ENCODE measurements at places on chromosomes 1 and 21.

DNA sequence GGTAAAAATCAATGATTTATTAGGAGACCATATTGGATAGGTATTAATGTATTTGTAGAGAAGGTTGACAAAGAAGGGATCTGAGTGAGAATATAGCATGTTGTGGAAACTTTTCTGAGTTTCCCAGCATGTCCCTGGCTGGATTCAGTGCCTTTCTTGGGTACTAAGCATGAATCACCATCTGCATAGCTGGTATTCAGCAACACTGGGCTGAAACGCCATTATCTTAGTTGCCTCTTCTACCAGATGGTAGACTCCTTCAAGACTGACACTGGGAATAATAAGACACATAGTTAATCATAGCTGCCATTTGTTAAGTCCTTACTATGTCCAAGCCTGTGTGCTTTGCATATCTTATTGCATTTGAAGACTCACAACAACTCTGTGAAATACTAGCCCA lies 45.5 kb downstream of the ATP5PF start:
- no peak for DNase-seq

- no peak for DNase-seq
Observed at GRCh38 chr1:109780982-109781381, 17.3 kb upstream of the EPS8L3 start.

DNA sequence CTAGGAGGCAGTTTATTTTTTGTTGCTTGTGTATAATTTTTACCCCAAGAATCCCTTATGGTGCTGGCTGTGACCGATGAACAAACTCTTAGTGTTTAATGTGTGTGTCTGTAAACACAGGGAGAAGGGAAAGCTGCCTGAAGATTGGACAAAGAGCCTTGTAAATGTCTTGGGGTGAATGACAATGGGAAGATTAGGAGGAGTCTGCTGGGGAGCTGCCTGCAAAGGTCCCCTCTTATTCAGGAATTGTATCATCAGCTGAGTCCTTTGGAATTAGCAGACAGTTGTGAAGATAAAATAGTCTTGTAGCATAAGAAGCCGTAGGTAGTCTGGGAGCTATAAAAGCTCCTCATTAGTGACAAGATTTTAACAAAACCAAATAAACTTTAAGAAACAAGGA lies 88.4 kb downstream of the RUNX1 start:
- no peak for DNase-seq

DNA sequence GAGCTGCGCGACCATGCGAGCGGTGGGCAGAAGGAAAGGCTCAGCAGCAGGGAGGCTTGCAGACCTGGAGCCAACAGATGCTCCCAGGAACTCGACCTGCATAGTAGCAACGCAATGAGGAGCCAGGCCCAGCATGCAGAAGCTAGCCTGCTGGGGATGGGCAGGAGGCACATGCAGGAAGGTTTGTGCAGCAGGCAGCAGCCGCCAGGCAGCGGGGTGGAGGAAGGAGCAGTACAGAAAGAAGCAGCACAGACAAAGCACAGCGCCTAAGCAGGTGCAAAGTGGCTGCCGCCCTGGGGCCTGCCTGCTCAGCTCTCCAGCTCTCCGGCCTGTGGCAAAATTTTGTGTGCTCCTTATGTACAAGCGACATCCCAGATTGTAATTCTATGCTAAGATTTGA lies 213.5 kb upstream of the MAP1LC3C start:
- DNase-seq = no peak

DNA sequence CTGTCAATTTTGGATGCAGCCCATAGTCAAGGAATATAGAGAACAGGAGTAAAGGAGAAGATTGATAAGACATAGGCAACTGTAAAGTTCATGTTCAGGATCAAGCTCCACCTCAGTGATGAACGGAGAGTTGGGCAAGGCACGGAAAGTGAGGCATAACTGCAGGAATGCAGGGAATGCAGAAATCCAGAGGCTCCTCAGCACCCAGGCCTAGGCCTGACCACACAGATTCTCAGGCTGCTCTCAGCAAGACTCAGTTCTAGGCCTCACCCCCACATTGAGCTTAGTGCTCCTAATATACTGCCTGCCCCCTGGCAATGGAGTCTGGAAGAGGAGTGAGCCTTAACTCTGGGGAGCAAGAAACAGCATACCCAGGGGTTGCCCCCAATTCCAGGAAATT lies 36.3 kb upstream of the S1PR1 start:
- DNase-seq = peak; percentile 97

- no peak for DNase-seq
Observed at GRCh38 chr1:168083456-168084325, 53.0 kb downstream of the GPR161 start.

- peak; percentile 52 for DNase-seq
Observed at GRCh38 chr1:170114906-170115305, 30.9 kb upstream of the NTMT2 start.

DNA sequence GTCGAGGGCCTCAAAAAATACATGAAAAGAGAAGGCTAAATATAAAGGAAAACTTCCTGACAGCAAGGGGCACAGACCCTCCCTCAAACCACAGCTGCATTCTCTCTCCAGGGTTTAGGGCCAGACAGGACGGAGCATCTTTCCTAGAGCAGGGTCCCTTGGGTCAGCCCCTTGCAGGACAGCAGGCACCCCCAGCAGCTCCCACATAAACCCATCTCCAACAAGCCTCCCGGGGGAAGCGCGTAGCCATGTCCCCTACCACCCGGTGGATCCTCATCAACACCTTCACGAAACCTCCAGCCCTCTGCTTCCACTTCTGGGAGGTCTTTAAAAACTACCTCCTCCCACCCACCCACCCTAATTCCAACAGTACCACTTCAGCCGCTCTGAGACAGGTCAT lies 59.5 kb downstream of the CD46 start:
- no peak for DNase-seq

DNA sequence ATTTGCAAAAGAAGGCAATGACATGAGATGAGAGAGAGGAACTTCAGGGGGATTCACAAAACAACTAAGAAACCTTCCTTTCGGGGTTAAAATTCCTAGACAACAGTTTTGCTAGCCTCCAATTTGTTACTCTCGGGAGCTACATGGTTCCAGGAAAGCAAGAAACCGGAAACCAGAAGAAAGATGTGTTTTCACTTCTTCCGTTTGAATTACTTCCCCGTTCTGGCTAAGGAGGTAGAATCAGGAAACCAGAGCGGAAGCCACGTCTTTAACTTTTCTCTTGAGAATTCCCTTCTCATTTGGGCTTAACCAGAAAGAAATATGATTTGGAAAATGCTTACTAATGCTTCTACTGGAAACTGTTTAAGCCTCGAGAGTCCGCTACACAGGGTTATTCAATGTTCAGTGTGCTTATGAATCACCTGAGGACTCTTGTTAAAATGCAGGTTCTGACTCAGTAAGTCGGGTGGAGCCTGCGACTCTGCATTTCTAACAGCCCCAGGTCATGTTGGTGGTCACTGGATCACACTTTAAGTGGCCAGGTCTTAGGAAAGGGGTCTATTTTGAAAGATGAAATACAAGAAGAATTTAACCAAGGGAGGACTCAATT lies 43.5 kb upstream of the MCOLN3 start:
- DNase-seq = peak; percentile 3

DNA sequence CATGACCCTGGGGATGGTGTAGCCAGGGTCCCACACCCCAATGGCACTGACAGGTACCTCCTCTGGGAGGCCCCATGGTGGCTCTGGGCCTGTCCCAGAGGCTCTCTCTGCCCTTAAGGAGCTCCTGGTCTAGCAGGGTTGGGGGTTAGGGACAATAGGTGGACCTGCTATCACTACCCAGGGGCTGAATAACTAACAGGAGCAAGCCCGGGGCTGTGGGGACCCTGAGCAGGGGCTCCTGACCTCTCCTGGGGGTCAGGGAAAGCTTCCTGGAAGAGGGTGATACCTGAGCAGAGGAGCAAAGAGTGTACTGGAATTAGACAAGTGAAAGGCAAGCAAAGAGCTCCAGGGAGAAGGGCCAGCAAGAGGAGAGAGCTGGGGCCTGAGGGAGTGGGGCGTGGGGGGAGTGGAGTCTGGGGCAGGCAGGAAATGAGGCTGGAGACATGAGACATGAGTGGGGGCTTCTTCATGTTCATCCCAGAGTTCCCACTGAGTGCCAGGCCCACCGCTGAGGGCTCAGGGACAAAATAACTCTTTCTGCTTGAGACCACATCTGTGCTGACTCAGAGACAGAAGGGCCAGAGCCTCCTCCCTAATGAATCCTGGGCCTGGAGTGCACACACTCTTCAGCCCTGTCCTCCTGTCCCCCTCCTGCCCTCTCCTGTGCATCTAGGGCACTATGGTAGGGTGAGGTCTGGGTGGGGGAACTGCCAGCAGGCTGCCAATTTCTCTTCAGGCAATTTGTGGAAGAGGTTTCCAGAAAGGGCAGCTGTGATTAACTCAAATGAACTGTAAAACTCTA lies 517.6 kb downstream of the PTPRU start:
- no peak for DNase-seq

DNA sequence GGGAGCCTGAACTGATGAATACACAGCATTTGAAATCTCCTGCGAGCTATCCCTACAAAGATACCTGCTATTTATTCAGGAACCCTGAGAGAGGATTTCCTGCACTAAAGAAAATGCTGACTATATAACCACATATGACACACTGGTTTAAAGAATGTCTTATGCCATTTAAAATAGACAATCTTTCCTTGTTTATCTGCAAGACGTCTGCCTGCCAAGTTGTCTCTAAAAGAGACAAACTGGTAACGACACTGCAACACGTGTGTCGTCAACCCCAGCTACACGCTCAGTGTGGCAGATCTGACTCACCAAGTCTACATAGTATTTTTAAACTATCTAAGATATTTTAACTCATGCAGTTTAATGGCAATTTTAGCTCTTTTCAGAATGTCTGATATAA lies 42.7 kb downstream of the APP start:
- DNase-seq = peak; percentile 80

GRCh38 chr1:221716713-221717484 lies 25.0 kb downstream of the DUSP10 start:
- DNase-seq = peak; percentile 47

GRCh38 chr1:103365860-103366569 lies 159.5 kb upstream of the RNPC3 start:
- no peak for DNase-seq

- peak; percentile 69 for DNase-seq
Observed at GRCh38 chr1:218679391-218679790, 334.3 kb downstream of the TGFB2 start.

DNA sequence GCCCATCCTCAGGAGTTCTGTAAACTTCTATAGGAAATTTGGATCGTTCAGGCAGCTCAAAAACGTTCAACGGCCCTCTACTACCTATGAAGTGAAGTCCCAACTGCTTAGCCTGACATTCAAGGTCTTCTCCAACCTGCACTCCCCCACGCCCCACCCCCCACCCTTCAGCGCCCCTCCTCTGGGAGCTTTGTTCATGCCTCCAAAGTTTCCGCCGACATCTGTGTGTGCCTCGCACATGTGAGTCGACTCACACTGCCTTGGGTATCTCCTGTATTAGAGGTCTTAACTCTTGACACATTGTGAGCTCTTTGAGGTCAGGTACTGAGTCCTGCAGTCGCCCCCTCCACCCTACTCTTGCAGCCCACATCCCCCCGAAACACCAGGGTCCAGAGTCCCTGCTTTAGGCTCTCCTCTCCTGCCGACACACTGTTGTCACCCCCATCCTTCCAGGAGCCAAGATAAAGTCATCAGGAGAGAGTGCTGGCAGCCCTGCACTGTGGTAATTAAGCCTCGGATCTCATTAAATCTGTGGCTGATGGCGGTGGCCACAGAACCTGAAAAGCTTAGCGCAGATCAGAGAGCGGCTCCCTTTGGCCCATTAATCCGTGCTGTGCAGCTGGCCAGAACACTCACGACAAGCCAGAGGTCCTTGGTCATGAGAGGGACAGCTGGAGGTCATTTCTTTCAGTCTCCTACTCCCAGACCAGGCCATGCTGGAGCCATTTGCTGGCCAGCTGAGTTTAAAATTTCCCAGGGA lies 1.4 kb upstream of the PAFAH2 start:
- DNase-seq = no peak

DNA sequence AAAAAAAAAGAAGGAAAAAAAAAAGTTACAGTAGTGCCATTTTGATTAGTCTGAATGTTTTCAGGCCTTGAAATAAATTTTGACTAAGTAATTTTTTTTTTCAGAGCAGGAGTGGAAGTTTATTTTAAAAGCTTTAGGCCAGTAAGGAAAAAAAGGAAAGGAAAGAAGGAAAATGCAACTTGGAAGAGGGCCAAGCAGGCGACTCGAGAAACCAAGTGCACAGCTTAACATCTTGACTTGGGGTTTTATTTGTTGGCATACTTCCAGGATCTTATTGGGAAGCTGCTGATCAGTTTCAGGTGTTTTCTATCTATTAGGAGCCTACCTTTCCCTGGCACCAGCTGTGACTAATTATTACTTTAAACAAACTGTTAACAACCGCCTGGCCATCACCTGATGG lies 41.7 kb downstream of the ATF3 start:
- DNase-seq = no peak

GRCh38 chr1:7177021-7177420 lies 391.8 kb downstream of the CAMTA1 start:
- no peak for DNase-seq

DNA sequence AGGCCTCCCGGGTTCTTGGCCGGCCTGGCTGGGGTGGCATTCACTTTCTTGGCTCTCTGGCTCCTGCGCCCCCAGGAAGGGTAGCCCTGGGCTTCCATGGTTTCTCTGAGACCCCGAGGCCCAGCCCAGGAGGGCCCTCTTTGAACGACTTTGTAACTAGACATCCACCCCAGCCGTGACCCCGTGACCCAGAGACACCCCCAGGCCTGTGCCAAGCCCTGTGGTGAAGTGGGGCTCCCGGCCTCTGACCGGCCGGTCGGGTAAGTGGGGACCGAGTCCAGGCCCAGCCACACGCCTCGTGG lies 64.0 kb downstream of the COL18A1 start:
- no peak for DNase-seq

DNA sequence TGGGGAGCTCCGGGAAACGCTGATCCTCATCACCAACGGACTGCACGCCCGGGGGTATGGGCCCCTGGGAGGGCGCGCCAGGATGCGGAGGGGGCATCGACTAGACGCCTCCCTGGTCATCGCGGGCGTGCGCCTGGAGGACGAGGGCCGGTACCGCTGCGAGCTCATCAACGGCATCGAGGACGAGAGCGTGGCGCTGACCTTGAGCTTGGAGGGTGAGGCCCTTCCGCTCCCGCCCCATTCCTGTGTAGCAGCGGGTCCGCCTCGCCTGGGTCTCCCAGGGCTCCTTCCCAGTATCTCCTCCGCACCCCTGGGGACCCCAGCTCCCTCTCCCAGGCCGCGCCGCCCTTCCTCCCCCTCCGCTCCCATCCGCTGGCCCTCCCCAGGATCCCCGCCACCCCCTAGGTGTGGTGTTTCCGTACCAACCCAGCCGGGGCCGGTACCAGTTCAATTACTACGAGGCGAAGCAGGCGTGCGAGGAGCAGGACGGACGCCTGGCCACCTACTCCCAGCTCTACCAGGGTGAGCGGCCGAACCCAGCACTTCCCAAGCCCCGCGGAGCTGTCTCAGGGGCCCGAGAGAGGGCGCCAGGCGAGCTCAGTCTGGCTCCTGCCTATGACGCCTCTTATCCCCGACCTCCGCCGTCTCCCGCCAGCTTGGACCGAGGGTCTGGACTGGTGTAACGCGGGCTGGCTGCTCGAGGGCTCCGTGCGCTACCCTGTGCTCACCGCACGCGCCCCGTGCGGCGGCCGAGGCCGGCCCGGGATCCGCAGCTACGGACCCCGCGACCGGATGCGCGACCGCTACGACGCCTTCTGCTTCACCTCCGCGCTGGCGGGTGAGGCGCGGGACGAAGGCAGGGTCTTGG lies 5.0 kb downstream of the HAPLN2 start:
- DNase-seq = peak; percentile 48

Measured in fibroblast of skin of right biceps (primary cell).